ENCODE measurements at places on chromosomes 5 and 9. TPM values are rescaled to one million over a fixed set of nuclear protein-coding genes. Genes with fewer than 3 reads are reported as not detected.
A peak's percentile ranks its signal among the peaks of the same experiment; 100 is the strongest.

The ITGA2 gene
- total RNA-seq: 35.0 TPM

The SPINK1 gene
- total RNA-seq: 0.32 TPM

The LHX6 gene
- total RNA-seq: not detected

The TTF1 gene
- total RNA-seq: 5.2 TPM

DNA sequence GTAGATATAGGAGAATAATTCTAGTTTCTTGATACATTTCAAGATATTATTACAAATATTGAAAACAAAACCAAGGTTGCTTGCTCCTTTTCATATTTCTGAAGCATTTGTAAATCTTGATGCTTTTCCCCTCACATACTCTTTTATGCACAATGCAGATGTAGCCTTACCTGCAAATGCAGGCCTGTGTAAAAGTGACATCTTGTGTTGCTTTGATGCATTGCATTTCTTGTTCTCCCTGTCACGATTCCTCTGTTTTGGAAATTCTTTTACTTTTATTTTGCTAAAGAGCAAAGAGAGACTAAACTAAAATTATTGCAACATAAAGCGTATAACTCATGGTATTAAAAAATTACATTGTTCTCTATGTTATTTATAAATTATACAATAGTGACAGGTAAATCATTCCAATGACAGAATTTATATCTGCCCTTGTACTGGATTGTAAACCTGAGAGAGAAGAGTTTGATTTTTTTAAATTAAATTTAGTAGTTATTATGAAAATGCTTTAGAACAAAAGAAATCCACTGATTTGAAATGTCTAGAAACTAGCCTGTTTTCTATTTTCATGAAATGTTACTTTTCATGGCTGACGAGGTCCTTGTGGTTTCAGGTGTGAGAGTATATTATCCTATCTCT is 970.0 kb downstream of the MAT2B start:
- peak; percentile 1 for DNase-seq

DNA sequence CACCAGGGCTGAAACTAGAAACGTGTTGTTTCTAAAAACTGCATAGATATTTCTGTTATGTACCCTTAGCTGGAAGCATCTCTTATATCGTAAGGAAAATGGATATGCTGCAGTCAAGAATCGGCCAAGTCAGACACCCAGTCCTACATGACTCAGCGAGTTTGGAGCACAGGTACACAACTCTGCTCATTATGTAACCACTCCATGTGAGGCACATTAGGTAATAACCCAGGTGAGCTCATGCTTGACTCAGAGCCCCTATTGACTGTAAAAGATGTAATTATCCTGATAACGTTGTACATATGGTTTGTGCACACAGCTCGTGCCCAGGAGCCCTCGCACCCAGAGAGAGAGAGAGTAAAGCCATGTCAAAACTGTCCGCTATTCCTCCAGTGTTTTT is 593.7 kb upstream of the ACO1 start:
- no peak for DNase-seq

- no peak for DNase-seq
Measured at GRCh38 chr5:149824120-149824519, 94.0 kb downstream of the PPARGC1B start.

- DNase-seq: peak; percentile 87
Measured at GRCh38 chr9:104863180-104863883, 64.6 kb downstream of the ABCA1 start.

Measured in fibroblast of villous mesenchyme (primary cell).